ENCODE measurements at places on chromosomes 7 and 10.

GRCh38 chr7:137546671-137547070 lies 203.1 kb upstream of the PTN start:
- DNase-seq, result no peak

DNA sequence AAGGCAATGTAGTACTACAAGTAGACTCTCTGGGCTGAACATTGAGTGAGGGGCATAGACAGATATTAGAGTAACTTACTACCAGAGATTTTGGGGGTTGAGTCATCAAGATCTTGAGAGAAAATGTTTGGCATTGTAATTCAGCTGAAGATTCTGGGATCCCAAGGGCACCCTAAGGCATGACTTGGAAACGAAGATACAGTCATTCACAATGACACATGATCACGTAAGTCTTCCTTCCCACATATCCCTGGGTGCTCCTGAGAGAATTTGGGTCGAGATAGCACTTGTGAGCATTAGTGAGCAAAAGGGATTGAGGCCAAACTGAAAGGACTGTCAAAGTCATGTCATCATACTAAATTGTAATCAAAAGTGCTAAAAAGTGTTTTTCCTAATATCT lies 192.5 kb upstream of the PCLO start:
- DNase-seq, result no peak

DNA sequence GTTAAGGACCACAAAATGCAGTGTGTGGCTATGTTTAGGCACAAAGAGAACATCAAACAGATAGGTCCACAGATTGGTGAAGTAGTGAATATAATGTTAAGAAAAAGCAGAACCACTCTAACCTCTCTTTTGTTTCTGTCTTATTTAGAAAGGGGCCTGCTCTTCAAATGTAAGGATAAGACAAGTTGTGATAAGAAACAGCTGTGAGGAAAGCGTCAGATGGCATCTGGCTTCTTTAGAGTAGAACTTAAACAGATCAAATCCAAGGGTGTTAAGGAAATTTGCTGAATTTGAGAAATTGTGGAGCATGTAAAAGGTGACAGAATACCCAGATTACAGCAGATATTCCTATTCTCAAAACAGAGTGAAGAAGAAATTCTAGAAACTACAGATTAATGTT lies 151.0 kb upstream of the LRGUK start:
- no peak for DNase-seq

DNA sequence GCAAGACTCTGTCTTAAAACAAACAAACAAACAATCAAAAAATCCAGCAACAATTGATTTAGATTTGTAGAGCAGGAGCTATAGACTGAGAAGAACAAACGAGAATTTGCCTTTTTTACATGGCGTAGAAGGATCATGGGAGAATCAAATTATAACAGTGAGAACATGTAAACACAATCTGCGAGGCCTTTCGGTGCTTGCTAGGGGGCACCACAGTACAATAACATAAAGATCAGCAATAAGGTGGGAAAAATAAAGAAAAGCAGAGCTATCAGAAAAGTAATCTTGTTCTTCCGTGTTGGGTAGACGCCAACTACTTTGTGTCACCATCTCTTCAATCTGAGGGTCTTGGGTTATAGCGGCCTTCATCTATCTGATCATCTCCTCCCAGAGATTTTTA lies 82.2 kb downstream of the NOD1 start:
- no peak for DNase-seq

- DNase-seq, result no peak
These were observed 91.6 kb upstream of the ANKRD1 start for GRCh38 chr10:91012502-91012901.

DNA sequence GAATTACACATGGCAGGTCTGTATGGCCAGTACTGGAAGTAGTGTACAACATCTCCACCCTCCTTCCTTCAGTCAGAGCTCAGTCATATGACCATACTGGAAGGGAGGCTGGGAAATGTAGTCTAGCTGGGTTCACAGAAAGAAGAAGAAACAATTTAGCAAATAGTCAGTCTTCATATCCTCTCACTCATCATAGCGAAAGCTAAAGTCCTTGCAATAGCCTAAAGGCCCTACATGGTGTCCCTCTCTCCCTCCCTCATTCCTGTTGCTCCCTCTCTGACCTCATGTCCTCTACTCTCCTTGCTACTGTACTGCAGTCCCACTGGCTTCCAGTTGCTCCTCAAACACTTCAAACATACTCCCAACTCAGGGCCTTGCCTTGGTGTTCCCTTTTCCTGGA lies 4.3 kb upstream of the CALU start:
- DNase-seq, result no peak

DNA sequence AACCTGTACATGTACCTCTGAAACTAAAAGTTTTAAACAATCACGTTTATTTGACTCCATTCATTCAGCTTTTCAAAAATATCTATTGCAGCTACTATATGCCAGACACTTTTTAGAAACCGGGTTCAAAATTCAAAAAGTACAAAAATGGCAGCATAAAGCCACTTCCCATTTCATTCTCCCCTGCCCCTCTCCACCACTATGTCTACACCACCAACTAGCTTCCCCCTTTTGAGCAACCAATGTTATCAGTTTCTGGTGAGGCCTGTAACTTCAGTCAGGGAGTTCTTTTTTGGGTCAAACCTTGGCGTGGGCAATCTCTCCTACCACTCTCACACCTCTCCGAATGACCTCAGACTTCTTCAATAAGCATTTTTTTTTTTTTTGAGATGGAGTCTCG lies 11.5 kb upstream of the HHEX start:
- no peak for DNase-seq

GRCh38 chr10:57815949-57816348 lies 451.7 kb downstream of the IPMK start:
- DNase-seq, result no peak

DNA sequence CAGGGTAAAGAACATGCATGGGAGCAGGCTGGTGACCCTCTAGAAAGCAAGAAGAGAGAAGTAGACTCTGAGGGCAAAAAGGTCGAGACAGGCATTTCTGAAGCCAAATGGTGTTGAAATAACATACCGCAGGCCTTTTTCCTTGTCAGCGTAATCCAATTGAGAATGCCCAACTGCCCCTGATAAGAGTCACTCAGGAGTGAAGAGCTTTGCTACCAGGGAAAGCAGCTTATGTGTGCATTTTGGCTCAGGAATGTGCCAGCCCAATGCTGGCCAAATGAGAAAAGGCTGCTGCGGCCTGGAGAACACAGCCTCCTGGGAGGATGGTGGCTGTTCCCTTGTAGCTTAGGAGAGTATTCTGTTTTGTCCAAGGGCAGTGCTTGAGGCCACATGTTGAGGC lies 61.4 kb upstream of the NFKB2 start:
- no peak for DNase-seq

- DNase-seq, result no peak
These were observed 654.8 kb downstream of the LRMDA start for GRCh38 chr10:76086170-76086760.

GRCh38 chr7:97317575-97317974 lies 200.1 kb downstream of the SDHAF3 start:
- DNase-seq, result no peak

GRCh38 chr7:55962014-55962413 lies 2.4 kb upstream of the NIPSNAP2 start:
- no peak for DNase-seq

DNA sequence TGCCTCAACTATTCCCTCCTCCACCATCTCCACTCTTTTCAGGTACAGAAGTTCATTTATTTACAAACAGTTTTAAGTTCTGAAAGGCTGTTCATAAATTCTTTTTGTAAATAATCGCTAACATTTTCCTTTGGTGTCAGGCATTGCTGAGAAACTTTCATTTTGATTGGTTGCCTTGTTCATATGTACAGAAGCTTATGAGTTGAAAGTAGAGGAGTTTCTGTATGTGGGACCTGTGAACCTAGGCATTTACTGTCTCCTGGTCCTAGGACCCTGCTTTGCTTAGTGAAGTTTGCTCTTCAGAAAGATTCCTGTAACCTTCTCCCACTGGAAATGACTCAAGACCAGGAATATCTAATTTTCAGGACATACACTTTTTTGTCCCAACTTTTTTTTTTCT lies 30.4 kb downstream of the CCSER2 start:
- DNase-seq, result no peak

GRCh38 chr10:110993024-110993693 lies 73.8 kb downstream of the SHOC2 start:
- peak; percentile 77 for DNase-seq

DNA sequence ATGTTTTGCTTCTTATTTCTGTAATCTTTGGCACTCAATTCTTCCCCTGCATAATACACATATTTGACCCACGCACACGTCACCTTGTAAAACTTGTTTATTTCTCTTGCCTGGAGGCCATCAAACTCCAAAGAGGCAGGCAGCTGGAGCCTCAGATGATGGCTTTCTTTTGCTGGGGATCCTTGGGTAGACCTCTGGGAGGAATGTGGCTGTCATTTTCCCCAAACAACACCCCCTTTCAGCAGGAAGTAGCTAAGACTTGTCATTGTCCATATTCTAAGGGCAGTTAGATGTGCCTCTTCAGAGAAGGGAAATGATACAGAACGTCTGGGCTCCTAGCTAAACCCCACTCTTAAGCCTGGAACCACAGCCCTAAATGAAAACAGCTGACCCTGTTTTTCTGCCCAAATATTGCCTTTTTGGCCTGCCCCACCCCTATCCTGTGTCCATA lies 111.3 kb downstream of the ITGB8 start:
- no peak for DNase-seq

DNA sequence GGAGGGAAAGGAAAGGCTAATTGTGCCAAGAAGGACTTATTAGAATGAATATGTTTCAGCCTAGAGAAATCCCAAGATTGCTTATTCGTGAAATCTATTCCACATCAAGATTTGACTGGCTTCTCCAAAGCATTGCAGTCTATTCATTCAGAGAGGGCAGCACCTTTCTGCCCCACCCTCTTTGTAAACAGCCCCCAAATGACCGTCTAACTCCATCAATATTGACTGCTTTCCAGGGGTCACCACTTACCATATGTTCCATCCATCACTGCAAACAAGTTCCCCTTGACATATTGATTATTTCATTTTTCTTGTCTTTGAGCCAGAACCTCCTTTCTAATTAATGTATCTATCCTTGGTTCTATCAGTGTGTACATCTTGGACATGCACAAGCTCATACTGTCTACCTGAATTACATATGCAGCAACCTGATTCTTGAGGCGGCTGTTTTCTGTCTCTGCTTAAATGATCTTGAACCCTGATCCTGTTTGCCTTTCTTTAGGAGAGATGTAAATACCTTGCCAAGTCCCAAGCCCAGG lies 44.2 kb upstream of the PTER start:
- DNase-seq, result no peak

DNA sequence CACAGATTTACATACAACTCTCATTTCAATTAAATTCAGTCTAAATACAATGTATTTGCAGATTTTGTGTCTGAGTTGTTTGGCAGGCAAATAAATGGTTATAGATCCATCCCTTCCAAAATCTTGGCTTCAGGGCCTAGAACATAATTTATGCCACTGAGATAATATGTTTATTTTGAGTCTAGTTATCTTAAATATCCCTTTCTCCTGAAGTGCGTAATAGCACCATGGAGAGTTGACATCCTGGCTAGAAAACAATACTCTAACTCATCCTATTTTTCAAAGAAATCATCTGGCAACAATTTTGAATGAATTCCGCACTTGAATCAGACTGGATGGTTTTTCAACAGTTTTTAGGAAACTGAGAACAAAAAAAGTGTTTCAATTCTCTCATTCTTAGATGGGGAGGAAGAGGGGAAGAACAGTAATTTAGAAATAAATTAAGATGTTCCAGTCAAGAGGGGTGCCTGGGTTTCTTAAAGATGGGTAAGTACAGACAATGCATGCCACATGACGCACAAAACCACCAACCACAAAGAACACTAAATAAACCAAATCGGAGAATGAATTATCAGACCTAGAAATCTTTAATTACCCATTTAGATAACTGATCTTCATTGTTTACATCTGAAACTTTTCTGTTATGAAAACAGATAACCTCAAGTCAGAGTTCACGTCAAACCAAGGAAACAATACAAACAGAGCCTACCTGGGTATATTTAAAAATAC lies 228.7 kb upstream of the PTN start:
- DNase-seq, result peak; percentile 2

DNA sequence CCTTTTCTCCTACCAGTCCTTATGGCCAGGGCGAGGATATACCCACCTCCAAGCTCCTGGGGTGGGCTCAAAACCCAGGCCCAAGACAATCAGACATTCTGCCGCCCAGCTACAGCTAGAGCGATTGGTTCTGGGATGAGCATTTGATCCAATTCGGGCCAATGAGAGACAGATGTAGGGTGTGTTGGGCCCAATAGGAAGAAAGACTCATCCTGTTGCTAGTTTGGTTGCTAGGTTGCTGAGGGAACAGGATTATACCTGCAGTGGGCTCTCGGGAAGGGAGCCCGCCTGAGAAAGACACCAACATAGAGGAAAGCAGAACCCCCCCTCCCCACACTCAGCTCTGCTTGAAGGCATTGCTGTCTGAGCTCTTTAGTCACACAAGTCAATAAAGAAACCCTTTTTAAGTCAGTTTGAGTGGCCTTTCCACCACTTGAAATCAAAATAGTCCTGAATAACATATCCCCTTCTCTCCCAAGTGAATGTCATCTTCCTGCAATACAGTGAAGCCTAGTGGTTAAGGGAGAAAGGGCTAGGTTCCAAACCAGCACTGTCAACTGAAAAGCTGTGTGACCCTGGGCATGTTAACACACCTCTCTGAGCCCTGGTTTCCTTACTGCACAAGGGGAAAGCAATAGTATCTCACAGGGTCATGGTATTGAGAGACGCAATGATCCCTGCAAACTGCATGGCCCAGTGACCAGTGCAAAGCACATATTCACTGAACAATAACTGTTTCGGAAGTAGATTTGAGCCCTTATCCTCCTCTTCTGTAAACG lies 21.8 kb downstream of the ITPRIP start:
- no peak for DNase-seq

DNA sequence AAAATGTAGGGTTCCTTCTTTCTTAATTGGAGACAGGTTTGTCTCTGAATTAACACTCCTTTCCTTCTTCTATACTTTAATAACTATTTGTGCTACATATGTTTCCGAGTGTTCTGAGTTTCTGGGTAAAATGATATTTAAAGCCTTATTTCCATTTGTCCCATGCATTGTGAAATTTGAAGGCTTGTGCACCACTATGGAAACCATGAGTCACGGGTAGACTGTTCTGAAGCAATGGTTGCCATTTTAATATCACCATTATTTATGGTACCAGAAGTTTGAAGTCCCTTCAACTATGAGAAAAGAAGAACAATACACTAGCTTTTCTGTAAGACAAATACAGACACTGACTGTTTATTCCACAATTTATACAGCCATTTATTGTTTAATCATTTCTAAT lies 44.7 kb upstream of the ZEB1 start:
- DNase-seq, result no peak

GRCh38 chr10:84848967-84849366 lies 520.6 kb downstream of the CCSER2 start:
- DNase-seq, result no peak

- DNase-seq, result no peak
These were observed 70.2 kb downstream of the LRGUK start for GRCh38 chr7:134197345-134197744.

GRCh38 chr7:25663877-25664276 lies 435.6 kb upstream of the NPVF start:
- DNase-seq, result no peak
